ENCODE measurements at places on chromosomes 2 and 18.

DNA sequence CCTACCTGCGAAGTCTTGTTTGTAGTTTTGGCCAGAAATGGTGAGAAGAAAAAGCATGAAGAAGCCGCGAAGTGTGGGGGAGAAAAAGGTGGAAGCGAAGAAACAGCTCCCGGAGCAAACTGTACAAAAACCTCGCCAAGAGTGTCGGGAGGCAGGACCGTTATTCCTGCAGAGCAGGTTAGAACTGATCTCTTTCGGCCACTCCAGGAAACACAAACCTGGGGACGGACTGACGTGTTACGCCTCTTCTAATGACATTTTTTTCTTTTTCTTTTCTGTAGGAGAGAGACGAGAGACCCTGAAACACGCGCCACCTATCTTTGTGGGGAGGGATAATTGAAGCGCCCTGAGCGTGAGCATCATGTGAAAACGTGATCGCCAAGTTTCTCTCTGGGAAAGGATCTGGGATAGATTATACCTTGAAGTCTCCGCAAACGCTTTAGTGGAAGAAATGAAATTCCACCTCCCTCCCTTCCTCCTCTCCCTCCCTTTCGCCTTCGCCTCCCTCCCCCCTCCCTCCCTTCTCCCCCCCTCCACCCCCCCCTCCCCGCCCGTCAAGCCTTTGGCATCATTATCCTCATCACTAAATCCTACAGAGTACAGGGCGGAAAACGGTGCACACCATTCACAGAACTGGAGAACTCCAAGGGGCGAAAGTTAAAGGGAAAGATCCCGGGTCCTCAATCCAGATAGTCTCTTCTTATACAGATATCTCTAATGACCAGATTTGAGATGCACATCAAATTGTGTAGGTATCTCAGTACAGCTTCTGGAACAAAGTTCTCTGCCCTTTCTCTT, at the start of gene ZEB2:
Gene ZEB2 (minus strand): TSS at position 186 of the 798 bp plus-strand sequence. CDS start 2,769 bp downstream, outside the sequence.
- peak; percentile 95 for DNase-seq

- no peak for DNase-seq
Measured at GRCh38 chr2:129806317-129806716, 173.1 kb upstream of the RAB6C start.

- no peak for DNase-seq
Measured at GRCh38 chr2:205748639-205749038, 66.3 kb downstream of the NRP2 start.

GRCh38 chr2:164044622-164045021, 308.8 kb upstream of the FIGN start:
- peak; percentile 5 for DNase-seq

DNA sequence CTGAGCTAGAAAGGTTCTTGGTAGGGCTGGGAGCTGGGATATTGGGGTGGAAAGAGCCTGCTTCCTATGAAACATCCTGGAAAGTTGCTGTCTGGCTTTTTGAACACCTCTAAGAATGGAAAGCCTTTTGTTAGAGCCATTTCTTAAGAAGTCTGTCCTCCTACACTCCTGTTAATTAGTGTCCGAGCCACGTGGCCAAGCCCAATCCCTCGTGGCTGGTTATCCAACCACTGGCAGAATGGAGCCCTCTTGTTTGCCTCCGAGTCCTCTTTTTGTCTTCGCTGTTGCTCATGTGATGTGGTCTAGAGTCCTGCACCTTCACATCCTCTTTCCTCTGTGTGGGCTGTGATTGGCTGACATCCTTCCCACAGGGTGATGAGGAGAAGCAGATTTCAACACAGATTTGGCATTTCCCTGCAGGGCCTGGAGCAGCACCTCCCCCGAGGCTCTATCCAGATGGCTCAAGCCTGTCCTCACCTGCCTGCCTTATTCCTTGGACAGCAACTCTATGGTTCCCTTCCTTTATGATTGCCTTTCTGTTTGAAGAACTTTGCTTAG, 8.2 kb upstream of the TOGARAM2 start:
- no peak for DNase-seq

- DNase-seq: no peak
Measured at GRCh38 chr2:20333738-20334137, 16.9 kb downstream of the PUM2 start.

- DNase-seq: peak; percentile 97
Measured at GRCh38 chr18:23231340-23232021, 96.2 kb downstream of the CABLES1 start.

DNA sequence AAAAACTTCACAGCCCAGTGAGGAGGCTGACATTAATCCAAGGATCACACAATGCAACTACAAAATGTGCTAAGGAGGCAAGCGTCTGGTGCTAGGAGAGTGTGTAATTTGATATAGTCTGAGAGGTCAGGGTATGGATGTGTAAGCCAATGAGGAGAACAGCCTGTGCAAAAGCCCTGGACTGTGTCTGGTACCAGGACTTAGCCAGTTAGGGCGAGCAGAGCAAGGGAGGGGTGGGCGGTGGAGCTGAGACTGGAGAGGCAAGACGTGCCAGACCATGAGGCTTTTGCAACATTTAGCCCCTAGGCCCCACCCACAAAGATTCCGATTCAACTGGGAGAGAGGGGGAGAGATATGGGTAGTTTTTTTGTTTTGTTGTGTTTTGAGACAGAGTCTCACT, 33.5 kb upstream of the SPRED2 start:
- no peak for DNase-seq

- no peak for DNase-seq
Measured at GRCh38 chr2:180394305-180394704, 387.2 kb upstream of the CWC22 start.

DNA sequence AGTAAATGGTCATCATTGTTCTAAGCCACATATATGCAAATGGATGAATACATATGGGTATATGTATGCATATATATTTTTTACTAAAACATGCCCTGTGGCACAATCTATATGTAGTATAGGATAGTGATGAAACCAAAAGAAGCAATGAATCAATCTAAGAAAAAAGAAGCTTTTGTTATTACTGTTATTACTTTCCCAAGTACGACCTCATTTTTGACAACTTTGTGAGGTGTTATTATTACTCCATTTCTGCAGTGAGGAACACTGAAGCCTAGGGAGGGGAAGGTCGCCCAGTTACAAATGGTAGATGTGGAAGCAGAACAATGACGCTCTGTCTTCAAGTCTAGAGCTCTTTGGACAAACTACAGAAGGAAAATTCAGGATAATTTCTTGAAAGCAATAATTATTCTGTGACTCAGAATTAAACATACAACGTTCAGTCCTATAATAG, 38.3 kb downstream of the STAT4 start:
- DNase-seq: no peak

- DNase-seq: peak; percentile 59
Measured at GRCh38 chr2:177265824-177266817, 1.6 kb upstream of the NFE2L2 start.

GRCh38 chr18:46160050-46160798, 56.0 kb downstream of the HAUS1 start:
- no peak for DNase-seq

DNA sequence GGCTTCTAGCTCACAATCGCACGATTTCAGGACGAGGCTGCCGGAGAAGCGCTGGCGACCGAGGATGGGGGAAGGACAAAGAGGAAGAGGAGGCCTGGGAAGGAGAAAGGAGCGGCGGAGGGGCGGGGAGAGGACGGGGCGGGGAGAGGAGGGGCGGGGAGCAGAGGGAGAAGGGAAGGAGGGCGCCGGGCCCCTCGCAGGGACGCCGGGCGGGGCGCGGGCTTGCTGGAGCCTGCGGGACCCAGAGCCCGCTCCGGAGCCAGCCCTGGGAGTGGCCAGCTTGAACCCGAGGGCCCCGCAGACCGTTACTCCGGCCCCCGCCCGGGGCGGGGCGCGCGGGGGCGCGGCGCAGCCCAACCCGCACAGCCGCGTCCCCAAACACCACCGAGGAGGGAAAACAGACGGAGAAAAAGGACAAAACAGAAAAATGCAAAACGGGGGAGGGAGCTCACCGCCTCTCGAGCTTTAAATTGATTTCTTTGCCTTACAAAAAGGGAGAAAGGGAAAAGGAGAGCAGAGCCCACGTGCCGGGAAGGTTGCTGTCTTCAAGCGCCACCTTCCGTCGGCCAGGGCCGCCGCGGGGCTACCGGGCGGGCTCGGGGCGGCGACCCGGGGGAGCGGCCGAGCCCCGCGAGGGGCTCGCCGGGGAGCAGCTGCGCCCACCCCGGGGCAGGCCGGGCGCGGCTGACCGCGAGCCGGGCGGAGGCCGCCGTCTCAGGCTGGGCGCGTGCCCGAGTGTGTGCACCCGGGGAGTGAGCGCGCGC, 781 bp upstream of the SOX11 start:
- peak; percentile 82 for DNase-seq

DNA sequence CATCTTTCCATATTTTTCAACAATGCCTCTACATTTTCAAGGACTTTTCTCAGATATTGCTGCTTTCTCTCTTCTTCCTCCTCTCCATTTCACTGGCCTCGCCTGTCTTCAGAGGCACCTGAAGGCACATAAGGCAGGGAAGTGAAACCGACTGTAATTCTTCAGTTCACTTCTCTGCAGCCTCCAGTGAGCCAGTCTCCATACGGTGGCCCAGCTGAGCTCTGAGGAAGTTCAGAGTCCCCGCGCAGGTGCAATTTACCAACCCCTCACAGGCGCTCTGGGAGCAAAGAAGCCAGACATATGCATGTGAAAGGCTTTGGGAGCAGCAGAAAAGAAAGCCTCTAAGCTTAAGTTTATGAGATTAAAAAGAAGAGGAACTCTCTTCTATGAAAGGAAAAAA, 12.4 kb downstream of the KLHL14 start:
- no peak for DNase-seq

- DNase-seq: peak; percentile 75
Measured at GRCh38 chr2:180656455-180656847, 324.0 kb upstream of the UBE2E3 start.

DNA sequence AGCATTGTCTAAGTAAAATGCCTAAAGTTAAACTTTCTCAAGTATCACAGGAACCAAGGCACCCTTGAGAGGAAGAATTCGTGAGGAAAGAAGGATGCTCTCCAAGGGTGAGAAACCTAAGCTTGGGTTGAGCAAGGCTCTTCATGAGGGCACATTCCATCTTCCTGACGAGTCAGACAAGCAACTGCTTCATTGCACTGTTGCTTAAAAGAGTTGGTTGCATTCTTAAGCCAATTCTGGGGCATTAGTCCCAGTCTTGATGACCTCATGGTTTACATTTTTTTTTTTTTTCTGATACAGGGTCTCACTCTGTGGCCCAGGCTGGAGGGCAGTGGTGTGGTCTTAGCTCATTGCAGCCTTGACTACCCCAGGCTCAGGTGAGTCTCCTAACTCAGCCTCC, 237.5 kb downstream of the ACTR3 start:
- DNase-seq: peak; percentile 10

- no peak for DNase-seq
Measured at GRCh38 chr2:97966545-97967215, 29.1 kb downstream of the TMEM131 start.

- DNase-seq: peak; percentile 4
Measured at GRCh38 chr18:23990474-23991410, 23.8 kb upstream of the TTC39C start.

DNA sequence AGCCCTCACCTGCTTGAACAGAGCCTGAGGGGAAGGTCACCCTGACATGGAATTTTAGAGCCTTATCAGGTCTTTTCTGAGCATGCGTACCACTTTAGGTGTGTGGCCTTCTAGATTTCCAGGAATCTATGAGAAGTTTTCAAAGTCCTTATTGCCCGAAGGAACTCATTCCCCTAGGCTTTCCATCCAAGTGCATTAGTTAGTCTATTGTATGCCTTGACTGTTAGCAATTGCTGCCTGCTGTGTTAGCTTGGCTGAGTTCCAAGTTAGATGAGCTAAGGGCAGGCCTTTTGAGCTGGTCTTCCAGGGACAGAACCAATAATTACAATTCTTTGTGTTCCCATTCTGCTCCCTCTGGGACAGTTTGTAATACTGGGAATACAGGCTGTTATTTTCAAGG, 30.8 kb upstream of the PUM2 start:
- peak; percentile 42 for DNase-seq

DNA sequence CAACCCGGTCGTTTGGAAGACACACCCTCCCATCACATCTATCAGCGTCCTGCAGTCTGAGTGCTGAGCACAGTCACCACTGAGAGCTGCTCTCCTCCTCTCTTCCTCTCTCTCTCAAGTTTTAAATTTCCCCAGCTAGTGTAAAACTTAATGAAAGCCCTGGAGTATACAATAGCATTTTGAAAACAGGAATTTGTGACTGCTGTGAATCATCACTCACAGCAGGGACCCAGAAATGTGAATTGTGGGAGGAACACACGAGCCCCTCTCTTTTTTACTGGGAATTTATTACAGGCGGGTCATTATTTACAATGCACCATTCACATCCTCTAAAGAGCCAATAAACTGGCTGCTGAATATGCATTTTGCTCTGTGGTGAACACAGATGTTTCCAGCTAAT, 185.0 kb upstream of the SMIM21 start:
- peak; percentile 21 for DNase-seq

- DNase-seq: no peak
Measured at GRCh38 chr2:159617100-159617499, 752 bp upstream of the BAZ2B start.

DNA sequence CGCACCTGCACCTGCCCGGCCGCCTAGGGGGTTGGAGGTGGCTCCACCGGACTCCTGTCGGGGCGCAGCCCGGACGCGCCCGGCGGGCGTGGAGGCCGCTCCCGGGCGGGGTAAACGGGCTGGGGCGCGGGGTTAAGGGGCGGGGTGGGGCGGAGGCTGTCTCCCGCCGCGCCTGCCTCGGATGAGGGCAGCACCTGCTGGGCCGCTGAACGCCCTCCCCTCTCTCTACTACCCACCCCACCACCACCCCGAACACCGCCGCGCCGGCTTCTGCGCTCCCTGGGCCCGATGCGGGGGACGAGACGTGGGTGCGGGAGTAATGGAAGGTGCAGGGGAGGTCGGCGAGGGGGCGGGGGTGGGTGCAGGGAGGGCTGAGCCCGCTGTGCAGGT, 224.8 kb upstream of the ID2 start:
- DNase-seq: no peak

DNA sequence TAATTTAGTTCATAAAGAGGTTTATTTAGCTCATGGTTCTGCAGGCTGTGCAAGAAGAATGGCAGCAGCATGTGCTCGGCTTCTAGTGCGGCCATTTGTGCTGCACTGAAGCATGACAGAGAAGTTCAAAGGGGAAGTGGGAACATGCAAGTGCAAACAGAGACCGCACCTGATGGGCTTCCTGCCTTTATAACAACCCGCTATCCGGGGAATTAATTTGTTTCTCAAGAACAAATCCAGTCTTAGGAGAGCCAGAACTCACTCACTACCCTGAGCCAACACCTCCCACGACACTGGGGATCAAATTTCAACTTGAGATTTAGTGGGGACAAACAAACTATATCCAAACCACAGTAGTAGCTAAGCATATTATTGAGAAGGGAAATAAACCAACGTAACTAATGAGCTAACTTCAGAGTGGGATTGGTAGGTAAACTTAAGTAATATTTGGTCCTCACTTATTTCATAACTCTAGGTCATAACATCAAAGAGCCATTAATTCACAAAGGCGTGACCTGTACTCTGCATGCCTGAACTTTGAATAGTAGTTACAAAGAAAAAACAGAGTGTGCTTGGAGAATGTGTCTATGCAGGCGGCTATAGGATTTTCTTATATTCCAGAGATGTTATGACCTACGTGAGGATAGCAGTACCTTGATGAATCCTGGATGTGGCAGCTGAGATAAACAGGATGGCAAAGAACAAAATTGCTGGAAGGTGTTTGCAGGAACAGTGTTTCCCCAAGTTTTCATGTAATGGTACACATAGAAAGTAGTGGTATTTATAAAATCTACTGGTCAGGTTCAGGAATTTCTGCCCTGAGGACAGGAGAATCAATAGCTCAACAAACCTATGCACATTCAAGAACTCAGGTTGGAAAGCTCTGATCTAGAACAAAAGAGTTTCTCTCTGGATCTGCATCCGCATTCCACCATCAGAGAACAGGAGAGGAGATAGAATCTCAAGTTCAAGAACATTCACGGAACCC, 845.9 kb upstream of the ID2 start:
- no peak for DNase-seq
